GOT3 (cell line): ENCODE measurements at places on chromosomes 13 and 19.

GRCh38 chr13:66353664-66354063 is 876.5 kb downstream of the PCDH9 start:
- DNase-seq = no peak

- no peak for DNase-seq
These were observed 117.0 kb downstream of the RFC3 start for GRCh38 chr13:33934951-33935371.

DNA sequence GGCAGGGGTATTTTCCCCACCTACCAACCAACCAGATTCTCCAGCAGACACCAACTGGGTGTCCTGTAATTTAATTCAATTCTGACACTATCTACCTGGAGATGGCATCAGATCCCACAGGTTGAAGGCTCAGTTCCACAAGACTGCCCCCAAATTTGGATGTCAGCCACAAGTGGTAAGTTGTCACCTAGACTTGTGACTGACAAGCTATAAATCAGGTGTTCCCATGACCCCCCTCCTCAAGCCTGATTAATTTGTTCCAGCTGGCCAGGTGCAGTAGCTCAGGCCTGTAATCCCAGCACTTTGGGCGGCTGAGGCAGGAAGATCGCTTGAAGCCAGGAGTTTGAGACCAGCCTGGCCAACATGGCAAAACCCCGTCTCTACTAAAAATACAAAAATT is 10.6 kb upstream of the HAUS5 start:
- no peak for DNase-seq

- DNase-seq = no peak
These were observed 211.9 kb downstream of the NALCN start for GRCh38 chr13:101204270-101205020.

GRCh38 chr13:52599037-52599847 is 43.0 kb upstream of the HNRNPA1L2 start:
- no peak for DNase-seq

GRCh38 chr13:40083841-40084240 is 428.4 kb downstream of the COG6 start:
- no peak for DNase-seq

DNA sequence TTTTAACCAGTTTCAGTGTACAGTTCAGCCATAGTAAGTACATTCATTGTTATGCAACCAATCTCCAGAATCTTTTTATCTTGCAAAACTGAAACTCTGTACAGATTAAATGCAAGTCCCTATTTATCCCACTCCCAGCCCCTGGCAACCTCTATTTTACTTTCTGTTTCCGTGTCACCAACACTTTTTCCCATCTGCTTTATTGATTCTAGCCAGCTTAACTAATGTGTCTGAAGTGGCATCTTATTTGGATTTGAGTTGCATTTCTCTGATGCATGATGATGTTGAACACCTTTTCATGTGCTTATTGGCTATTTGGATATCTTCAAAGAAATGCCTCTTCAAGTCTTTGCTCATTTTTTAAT is 18.9 kb downstream of the SPATA13 start:
- no peak for DNase-seq

DNA sequence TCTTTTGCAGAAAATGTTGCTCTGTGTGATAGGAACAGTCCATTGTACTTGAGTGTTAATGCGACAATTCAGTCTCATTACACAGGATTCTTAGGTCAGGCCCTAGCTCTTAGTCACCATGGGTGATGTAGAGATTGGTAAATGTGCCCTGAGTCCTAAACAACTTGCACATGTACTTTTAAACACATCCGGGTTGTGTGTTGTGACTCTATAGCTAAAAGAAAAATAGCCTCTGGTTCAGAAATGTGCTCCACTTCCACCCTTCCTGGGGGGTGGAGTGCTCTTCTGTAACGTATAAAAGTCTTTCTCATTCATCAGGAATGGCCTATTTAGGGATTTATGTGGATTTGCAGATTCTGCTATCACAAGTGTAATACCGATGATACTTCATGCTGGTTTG is 5.2 kb downstream of the SPATA13 start:
- DNase-seq = no peak

DNA sequence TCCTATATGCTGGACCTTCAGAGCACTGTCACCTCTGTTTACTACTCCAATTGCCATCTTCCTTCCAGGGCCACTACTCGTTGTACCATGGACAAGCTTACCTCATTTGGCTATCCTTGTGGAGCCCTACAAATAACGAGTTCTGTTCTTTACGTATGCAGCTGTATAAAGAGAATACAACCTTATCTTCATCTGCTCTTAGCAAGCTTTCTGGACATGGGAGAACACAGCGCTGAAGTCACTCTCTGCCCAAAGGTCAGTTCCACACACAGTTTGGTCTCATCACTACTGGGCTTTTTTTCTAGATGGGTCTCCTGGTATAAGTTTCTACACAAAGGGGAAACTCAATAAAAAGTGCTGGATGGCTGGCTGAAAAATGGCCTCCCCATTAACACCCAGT is 88.9 kb downstream of the CDADC1 start:
- DNase-seq = no peak

DNA sequence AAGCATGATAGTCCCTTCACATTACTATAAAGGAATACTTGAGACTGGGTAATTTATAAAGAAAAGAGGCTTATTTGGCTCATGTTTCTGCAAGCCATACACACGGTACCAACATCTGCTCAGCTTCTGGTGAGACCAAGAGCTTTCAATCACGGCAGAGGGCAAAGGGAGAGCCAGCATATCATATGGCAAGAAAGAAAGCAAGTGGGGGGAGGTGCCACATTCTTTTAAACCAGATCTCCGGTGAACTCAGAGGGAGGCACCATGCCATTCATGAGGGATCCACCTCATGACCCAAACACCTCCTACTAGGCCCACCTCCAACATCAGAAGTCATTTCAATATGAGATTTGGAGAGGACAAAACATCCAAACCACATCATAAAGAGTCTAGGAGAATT is 20.3 kb downstream of the XPO4 start:
- DNase-seq = no peak

GRCh38 chr13:110746438-110746837 is 32.9 kb downstream of the ING1 start:
- no peak for DNase-seq
